BJ (cell line): ENCODE measurements at places on chromosomes 13 and 19. TPM values are rescaled to one million over a fixed set of nuclear protein-coding genes. Genes with fewer than 3 reads are reported as not detected.

- no peak for DNase-seq
Observed at GRCh38 chr13:38630780-38631179, 56.1 kb upstream of the FREM2 start.

NOVA2 gene
- 0.01 TPM in 2 replicates for polyA plus RNA-seq

ZNF350 gene
- polyA plus RNA-seq, result 5.5 and 8.0 TPM in 2 replicates

DNA sequence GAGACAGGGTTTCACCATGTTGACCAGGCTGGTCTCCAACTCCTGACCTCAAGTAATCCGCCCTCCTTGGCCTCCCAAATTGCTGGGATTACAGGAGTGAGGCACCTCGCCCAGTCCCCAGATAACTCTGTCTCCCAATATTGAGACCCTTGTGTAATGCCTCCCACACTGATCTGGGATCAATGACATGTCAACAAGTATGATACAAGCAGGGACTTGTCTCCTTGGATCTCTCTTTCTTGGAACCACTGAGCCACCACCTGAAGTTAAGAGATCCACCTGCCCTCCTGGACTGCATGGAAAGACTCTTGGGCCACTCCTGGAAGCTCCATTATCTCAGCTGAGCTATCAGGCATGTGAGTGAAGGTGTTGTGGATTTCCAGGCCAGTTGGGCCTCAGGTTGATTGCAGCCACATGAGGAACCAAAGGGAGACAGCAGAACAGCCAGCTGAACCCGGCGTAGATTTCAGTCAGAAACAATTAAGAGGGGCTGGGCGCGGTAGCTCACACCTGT is 15.1 kb downstream of the NFKBID start:
- DNase-seq, result no peak

FGF9 gene
- polyA plus RNA-seq, result 0.10 TPM in 1 of 2 replicates, not detected in the other

- no peak for DNase-seq
Observed at GRCh38 chr19:498511-498891, 2.2 kb downstream of the MADCAM1 start.

DNA sequence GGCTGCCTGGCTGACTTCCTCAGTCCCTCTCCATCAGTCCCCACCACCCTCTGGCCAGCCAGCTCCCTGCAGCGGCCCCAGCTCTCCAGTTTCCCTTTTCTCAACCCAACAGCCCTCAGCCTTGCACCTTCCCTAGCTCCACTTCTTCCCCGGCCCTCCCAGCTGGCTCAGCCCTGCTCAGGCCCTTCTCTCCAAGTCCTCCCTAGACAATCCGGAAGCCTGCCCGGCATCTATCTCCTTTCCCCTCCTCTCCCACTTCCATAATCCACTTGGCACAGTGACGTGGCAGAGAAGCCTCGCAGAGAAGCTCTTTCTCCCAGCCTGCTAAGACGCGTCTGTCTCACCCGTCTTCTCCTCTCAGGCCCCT is 1.1 kb downstream of the UBXN6 start:
- no peak for DNase-seq

DNA sequence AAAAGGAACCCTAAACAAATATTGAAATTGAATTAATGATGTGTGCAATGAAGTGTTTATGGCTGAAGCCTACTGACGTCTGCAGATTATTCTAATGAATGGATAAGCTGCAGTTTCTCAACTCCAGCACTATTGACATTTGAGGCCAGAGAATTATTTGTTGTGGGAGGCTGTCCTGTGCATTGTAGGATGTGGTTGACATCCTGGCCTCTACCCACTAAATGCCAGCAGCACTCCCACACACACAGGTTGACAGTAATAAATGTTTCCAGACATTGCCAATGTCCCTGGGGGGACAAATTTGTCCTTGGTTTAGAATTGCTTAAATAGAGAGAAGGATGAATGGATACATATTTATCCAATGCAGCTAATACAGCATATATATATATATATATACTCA is 19.2 kb upstream of the MYH14 start:
- DNase-seq, result no peak

NCAN gene
- polyA plus RNA-seq, result not detected in 2 replicates

DNA sequence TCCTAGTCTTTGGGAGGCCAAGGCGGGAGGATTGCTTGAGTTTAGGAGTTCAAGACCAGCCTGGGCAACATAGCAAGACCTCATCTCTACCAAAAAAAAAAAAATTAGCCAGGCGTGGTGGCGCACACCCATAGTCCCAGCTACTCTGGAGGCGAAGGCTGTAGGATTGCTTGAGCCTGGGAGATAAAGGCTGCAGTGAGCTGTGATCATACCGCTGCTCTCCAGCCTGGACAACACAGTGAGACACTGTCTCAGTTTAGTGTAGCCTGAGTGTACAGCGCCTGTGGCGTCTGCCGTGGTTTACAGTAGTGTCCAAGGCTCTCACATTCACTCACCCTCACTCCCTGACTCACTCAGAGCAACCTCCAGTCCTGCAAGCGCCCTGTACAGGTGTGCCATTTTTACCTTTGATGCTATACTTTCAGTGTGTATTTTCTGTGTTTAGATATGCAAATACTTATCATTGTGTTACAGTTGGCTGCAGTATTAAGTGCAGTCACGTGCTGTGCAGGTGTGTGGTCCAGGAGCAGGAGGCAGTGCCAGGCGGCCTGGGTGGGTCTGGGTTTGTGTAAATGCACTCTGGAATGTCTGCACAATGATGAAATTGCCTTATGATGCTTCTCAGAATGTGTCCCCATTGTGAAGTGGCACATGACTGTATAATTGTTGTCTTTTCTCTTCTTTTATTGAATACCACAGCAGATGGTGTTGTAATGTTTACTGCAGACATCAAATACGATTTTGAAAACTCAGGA is 36.1 kb upstream of the DCUN1D2 start:
- no peak for DNase-seq

DNA sequence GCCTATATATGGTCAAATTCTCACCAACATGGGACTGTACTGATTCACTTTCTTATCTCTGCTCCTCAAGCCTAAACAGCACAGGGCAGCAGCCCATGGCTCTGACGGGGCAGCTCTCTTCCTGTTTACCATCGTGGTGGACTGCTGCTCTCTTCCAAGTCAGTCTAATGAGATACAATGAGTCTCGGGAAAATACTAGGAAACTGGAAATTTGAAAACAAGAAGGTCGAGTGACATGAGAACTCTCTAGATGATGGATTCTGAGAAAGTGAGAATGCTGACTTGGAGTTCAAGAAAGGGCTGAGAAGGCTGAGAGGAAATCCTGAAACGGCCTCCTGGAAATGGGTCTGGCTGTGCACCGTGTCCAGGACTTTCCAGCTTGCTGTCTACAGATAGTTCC is 122.8 kb upstream of the ARGLU1 start:
- DNase-seq, result no peak

LRFN3 gene
- 0.83 and 1.8 TPM in 2 replicates for polyA plus RNA-seq

DNA sequence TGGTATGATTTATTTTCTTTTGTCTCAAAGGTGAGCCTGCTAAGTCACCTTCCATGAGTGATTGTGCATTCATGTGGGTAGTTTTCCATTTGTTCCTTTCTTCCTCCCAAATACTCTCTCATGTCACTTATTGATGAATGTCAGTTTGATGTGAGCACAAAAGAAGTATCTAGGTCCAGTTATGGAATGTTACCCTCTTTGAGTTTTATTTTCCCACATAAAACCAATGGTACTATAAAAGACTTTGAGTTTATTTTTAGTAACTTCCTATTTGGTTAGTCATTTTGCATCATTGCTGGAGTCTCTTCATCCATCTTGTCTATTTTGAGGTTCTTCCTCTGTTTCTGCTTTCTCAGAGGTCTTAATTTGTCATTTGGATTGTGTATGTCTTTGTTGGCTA is 321.3 kb downstream of the GPC6 start:
- DNase-seq, result no peak

- DNase-seq, result no peak
Observed at GRCh38 chr13:27242702-27243101, 8.7 kb upstream of the RPL21 start.

KIR2DL1 gene
- not detected in 2 replicates for polyA plus RNA-seq

PLIN5 gene
- polyA plus RNA-seq, result not detected in 2 replicates

- DNase-seq, result no peak
Observed at GRCh38 chr19:3723883-3724282, 15.7 kb downstream of the TJP3 start.

DNA sequence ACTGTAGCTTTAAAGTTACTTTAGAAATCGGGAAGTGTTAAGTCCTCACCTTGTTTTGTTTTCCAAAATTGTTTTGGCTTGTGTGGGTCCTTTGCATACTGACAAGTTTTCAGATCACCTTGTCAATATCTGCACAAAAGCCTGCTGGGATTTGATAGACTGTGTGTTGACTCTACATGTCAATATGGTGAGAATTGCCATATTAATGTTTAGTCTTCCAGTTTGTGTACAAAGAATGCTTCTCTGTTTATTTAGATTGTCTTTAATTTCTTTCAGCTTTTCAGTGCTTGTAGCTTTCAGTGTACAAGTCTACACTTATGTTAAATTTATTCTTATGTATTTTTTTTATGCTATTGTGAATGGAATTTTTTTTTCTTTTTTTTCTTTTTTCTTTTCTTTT is 50.2 kb downstream of the SIPA1L3 start:
- no peak for DNase-seq

DNA sequence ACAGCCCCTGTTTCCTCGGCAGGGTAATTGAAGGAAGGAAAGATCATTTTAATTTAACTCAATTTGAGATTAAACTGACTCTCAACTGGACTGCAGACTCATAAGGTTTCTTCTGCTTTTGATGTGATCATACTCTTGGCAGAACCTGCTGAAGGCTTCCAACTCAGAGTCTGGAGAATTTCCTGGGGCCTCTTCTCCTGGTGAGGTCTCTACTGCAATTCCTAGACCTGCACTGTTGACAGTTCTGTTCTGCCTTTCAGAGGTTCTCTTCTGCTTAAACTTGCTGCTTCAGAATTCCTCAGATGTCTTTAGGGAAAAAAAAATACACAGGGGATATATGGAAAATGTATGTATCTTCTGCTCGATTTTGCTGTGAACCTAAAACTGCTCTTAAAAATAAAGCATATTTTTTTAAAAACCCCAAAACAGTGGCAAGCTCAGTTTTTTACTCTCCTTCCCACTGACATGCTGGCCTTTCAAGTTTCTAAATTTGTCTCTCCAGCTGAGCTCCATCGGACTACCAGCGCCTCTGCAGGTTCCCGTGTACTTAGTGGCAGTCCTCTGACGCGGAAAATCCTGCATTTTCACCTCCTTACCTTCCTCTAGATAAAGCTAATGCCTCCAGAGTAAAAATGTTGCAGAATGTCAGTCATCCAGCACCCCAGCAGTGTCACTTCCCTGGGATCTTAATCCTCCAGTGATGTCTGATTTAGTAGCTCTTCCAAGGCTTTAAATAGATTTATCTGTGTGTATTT is 733.5 kb upstream of the SGCG start:
- no peak for DNase-seq

PLVAP gene
- not detected in 2 replicates for polyA plus RNA-seq

SOX1 gene
- not detected in 2 replicates for polyA plus RNA-seq

ARL11 gene
- polyA plus RNA-seq, result not detected in 2 replicates
